ENCODE measurements at places on chromosomes 12 and 14. TPM values are rescaled to one million over a fixed set of nuclear protein-coding genes. Genes with fewer than 3 reads are reported as not detected.

DNA sequence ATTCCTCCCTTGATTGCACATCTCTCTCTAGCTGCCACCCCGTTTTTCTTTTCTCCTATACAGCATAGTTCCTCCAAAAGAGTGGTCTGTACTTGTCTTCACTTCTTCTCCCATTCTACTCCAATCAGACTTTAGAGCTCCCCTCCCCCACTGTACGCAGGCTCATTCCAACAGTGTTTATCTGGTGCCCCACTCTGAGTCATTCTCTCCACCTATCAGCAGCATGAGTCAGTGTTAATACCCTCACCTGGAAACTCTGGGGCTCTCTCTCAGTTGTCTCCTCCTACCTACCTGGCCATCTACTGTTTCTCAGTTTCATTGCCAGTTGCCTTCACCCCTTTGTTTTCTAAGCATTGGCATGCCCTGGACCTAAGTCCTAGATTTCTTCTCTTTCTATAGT, 175.1 kb upstream of the ARHGAP5 start:
- DNase-seq = no peak

GRCh38 chr12:117277875-117278274, 83.6 kb downstream of the NOS1 start:
- DNase-seq = no peak

GRCh38 chr14:50039120-50039517, 77.3 kb downstream of the VCPKMT start:
- DNase-seq = no peak

- no peak for DNase-seq
These were observed 33.2 kb upstream of the PPP1R13B start for GRCh38 chr14:103880348-103881267.

- DNase-seq = no peak
These were observed 3.1 kb downstream of the SH2B3 start for GRCh38 chr12:111408686-111409402.

- DNase-seq = no peak
These were observed 8.7 kb downstream of the C14orf180 start for GRCh38 chr14:104588066-104588857.

DNA sequence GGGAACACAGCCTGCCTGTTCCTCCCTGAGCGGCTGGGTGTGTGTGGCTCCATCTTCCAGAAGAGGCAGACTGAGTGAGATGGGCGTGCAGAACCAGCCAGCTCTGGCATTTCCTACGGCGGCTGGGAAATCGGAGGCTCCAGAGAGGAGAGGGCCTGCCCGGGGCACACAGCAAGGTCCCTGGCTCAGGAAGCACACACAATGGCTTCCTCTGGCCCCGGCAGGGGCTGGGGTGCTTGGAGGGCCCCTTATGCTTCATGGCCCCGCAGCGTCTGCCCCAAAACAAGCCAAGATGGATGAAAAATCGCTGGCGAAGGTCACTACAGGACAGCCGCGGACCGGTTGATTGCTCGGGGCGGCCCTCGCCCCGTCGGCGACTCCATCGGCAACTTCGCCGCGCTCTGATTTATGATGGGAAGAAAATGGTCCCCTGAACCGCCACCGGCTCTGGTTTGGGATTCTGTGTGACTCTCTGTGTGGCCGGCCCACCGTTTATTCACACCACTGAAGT, 191.5 kb upstream of the C14orf180 start:
- no peak for DNase-seq

GRCh38 chr12:122111089-122111641, 32.6 kb downstream of the MLXIP start:
- no peak for DNase-seq

DNA sequence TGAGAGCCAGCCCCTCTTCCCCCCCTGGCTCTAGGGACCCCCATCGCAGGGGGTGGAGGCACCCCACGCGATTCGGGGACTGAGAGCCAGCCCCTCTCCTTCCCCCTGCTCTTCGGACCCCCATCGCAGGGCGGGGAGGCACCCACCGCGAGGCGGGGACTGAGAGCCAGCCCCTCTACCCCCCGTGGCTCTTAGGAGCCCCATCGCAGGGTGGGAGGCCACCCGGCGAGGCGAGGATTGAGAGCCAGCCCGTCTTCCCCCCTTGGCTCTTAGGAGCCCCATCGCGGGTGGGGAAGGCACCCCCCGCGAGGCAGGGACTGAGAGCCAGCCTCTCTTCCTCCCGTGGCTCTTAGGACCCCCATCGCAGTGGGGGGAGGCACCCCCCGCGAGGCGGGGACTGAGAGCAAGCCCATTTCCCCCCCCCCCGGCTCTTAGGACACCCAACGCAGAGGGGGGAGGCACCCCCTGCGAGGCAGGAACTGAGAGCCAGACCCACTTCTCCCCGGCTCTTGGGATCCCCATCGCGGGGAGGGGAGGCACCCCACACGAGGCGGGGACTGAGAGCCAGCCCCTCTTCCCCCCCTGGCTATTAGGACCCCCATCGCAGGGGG, 45.6 kb downstream of the DDX11 start:
- no peak for DNase-seq

GRCh38 chr14:45868863-45869262, 615.9 kb upstream of the MIS18BP1 start:
- DNase-seq = no peak

DNA sequence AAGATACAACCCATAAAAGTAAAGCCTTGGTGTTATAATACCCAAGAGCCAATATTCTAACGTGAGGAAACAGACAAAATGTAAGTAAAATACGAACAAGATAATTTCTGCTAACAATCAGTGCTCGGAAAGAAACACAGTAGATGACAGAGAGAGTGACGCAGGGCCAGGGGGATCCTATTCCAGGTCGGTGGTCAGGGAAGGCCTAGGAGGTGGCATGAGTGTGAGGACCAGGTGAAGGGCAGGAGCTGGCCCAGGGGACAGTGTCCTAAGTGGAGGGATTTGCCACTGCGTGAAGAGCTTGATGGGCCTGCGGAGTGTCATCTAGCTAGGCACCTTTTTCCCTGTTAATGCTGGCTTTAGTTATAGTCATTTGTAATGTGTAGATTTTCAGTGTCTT, 35.3 kb downstream of the ETV6 start:
- no peak for DNase-seq

DNA sequence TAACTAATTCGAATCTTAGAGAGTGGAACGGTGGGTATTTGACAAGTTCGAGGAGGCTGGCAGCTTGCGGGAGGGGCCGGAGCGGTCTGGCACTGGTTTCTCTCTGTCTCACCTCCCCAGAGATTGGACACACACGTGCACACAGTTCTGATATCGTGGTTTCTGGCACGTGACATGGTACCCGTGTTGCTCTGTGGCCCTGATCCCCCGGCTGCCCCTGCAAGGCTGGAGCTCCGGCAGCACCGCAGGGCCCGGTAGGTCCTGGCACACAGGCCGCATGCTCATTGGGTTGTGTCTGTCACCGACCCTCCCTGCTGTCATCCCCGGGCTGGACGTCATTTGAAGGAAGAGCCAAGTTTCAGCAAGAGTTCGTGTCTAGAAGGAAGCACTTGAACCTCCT, 82.7 kb downstream of the PPP2R5C start:
- no peak for DNase-seq

DNA sequence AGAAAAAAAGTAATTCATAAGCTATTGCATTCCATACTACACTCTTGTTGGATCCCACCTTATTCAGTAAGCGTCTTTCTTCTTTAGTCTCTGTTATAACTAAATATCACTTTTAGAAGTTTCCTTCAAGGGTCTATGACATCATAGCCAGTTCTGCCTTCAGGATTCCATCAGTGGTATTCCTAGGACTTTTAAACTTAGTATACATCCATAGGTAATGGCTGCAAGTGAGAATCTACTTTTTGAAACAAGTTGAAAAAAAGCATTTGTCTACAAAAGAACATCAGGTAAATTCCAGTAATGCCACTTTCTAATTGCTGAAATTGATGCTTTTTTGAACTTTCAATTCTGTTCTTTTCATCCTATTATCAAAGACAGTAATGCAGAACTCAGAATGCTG, at the start of gene FSCB:
Gene FSCB (minus strand): TSS at position 101 of the 400 bp plus-strand sequence. CDS start 296 bp downstream, outside the sequence.
- no peak for DNase-seq

DNA sequence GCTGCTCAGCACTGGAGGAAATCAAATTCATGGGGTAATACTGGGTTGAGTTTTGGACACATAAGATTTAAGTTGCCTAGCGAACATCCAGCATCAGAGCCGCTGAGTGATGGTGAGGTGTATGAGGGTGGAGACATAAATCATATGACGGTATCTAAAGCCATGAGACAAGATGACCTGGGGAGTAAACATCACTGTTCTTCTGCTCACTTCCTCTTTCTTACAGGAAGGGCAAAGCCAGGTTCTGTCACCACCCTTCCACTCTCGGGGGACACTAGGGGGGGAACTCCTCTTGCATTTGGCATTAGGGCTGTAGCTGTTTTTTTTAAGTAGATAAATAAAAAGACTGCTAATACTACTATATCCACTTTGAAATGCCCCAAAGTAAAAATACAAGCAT, 24.0 kb downstream of the PRDM4 start:
- no peak for DNase-seq

- no peak for DNase-seq
These were observed 105.9 kb downstream of the ETV6 start for GRCh38 chr12:11755302-11755930.

- peak; percentile 49 for DNase-seq
These were observed 41.3 kb upstream of the CTDSP2 start for GRCh38 chr12:57887631-57888408.

DNA sequence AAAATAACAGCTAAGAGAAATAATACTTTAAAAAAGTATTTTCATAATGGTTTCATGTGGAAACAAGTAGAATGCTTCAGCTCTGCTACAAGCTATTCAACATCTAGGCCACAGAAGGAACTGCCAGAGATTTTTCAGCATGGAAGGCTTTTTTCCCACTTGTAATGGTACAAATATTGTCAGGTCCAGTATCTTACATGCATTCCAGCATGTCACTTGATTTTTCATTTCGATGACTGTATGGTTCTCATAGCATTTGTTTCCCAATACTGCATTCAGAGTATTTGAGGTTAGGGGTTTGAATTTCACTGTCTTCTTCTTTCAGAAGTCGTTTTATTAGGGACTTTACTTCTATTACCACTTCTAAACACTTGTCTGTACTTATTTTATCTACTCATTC, 1701.5 kb upstream of the FLRT2 start:
- DNase-seq = no peak

GRCh38 chr12:105992849-105993740, 145.7 kb downstream of the NUAK1 start:
- DNase-seq = no peak

DNA sequence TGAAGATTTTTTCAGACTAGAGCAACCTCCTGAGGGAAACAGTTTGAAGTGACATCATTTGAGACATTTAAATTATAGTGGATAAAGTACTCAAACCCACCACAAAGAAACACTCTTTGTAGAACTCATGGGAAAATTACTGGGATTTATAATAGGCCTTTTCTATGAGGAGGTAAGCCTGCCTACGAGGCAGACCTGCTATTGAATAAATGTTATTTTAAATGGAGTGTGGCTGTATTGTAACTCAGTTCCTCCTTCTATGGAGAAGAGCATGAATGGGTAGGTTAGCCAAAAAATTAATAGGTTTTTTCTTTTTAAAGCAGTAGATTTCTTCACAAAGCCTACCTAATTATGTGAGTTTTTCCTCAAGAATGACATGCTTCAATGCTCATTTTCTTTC, 63.7 kb upstream of the PLEKHA5 start:
- DNase-seq = no peak

- DNase-seq = peak; percentile 71
These were observed 212.1 kb downstream of the GXYLT1 start for GRCh38 chr12:41932470-41932991.

- no peak for DNase-seq
These were observed 184.2 kb downstream of the ESR2 start for GRCh38 chr14:64109819-64110554.

- DNase-seq = no peak
These were observed 65.2 kb downstream of the ARL6IP4 start for GRCh38 chr12:123045678-123046077.

- DNase-seq = no peak
These were observed 232.1 kb downstream of the CACNA1C start for GRCh38 chr12:2284857-2285256.

DNA sequence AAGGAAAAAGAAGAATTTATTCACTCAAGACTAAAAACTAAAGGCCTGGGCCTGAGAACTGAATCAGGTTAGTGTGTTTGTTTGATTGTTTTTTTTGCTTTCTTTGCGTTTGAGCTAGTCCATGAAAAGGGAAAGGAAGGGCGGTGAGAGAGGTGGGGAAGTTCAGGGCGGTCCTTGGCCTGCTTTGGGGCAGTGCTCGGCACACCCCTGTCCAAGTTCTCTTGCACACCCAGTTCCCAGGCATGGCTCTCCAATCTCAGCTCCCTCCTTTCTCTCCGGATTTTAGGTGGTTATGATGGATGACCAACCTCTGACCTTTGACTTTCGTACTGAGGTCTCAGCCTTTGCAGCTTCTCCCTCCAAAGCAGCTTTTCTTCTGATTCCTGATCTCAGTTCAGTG, 11.3 kb downstream of the COA8 start:
- DNase-seq = no peak

The TCTN1 gene
- 38.1 TPM for total RNA-seq

The REP15 gene
- 3.0 TPM for total RNA-seq

The GDF3 gene
- total RNA-seq = not detected

The PCED1B gene
- total RNA-seq = 0.94 TPM

The CMA1 gene
- total RNA-seq = not detected

The RNASE3 gene
- not detected for total RNA-seq

The C12orf50 gene
- total RNA-seq = not detected

The GDF11 gene
- total RNA-seq = 6.6 TPM

The INHBC gene
- not detected for total RNA-seq

The AGAP2 gene
- 25.6 TPM for total RNA-seq

The PIWIL1 gene
- not detected for total RNA-seq

The PIANP gene
- total RNA-seq = 1.2 TPM

The KRT73 gene
- not detected for total RNA-seq

The LGR5 gene
- total RNA-seq = not detected

The PMCH gene
- total RNA-seq = not detected

The LIN52 gene
- total RNA-seq = 14.3 TPM

The DLGAP5 gene
- 4.5 TPM for total RNA-seq

The KERA gene
- total RNA-seq = 3.0 TPM

The RPGRIP1 gene
- 0.16 TPM for total RNA-seq

Data from occipital lobe (tissue), 3 donors.